HepG2 (cell line): ENCODE measurements at places on chromosomes 16 and 17.

- DNase-seq, result no peak
Measured at GRCh38 chr17:1529863-1530262, 13.5 kb upstream of the INPP5K start.

GRCh38 chr17:49656247-49656646 is 21.6 kb downstream of the SPOP start:
- no peak for DNase-seq

DNA sequence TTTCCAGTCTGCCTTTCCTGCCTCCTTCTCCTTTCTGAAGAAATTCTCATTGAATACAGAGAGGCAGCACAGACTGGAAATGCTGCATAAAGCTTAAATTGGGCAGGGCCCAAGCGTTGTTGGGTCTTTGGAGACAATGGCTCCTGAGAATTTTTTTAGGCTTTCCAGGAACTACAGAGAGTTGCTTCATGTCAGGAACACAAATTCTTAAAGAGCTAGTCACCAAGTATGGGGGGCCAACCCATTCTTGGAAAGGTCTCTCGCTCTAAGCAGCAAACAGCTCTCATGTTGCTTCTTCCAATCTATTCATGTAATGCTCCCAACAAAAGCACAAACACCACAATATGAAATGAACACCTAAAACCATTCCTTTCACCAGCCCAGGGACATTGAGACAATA is 6.9 kb downstream of the HNF1B start:
- no peak for DNase-seq

DNA sequence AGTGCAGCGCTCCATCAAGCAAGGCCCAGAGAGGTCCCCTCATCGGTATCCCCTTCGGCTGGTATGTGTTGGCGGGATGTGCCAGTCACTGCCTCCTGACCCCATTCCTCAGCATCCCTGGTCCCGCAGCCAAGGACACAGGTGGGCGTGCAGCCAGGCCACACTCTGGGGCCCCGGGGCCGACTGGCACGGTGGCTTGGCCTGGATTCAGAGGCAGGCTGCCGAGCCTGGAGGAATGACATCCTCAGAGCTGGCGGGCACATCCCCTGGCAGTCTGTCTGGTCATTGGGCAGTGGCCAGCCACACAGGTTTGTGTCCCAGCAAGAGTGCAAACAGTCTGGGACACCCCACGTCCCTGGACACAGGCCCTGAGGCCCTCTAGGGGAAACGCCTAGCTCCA is 111.1 kb downstream of the SDK2 start:
- DNase-seq, result no peak

- DNase-seq, result no peak
Measured at GRCh38 chr17:31148205-31148604, 53.4 kb downstream of the NF1 start.

GRCh38 chr16:13018026-13018425 is 116.6 kb downstream of the SHISA9 start:
- no peak for DNase-seq

DNA sequence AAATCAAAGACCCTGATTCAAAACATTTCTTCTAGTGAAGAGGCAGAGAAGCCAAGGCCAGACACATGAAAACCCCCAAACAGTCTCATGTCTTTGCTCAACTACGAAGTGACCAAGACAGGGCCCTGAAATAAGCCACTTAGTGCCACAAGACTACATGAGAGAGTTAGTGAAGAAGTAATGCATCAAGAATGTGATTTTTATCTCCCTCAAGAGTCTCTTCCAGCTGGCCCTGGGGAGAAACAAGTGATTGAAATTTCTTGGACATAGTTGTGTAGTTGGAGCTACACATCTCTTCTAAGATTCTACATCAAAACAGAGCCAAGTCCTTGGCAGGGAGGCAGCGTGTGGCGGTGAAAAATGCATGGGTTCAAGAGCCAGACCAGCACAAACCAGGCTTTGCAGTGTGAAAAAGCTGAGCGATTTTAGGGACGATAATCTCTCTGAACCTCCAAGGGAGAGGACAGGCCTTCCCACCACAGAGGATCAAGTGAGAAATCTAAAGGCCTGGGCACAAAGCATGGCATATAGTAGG is 30.6 kb downstream of the LYRM1 start:
- no peak for DNase-seq

GRCh38 chr16:79599256-79599836 is 1.2 kb downstream of the MAF start:
- no peak for DNase-seq

DNA sequence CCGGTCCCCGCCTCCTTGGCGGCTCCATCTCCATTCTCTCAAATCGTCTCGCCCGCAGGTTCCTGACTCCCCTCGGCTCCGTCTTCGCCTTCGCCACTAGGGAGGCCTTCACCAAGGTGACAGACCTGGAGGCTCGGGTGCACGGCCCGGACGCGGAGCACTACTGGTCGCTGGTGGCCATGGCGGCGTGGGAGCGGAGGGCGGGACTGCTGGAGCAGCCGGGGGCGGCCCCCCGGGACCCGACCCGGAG is 862 bp downstream of the GLTPD2 start:
- DNase-seq, result no peak

DNA sequence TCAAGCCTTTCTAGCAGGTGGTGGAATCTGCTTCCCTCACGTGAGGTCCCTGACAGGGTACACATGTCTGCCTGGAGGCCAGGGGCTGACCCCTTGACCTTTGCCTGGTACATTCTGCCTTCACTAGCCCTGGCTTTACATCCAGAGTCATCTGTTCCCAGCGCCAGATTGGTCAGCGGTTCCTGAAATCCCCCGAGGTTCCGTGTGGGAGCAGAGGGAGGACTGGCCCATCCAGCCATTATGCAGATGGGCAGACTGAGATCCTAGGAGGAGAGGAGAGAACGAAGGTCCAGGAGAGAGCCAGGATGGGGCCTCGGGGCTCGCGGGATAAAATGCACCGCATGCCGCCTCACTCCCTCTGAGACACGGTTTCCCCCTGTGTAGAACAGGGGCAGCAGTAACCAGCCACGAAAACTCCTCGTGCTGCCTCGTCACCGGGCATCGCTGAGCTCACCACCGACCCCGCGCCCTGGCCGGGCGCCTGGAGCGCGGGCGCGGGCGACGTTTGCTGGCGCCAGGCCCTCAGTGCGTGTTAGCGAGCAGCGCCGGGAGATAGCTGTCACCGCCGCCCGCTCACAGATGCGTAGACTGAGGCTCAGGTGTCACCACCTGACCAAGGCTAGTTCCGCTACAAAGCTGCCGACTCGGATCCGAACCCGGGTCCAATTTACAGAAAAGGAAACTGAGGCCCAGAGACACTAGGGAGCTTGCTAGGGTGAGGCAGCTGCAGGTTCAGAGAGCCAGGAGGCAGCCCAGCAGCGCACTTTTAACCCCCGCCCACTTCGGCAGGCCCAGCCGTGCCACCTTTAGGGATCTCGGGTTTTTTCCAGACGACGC is 811 bp upstream of the MAP2K3 start:
- DNase-seq, result no peak

DNA sequence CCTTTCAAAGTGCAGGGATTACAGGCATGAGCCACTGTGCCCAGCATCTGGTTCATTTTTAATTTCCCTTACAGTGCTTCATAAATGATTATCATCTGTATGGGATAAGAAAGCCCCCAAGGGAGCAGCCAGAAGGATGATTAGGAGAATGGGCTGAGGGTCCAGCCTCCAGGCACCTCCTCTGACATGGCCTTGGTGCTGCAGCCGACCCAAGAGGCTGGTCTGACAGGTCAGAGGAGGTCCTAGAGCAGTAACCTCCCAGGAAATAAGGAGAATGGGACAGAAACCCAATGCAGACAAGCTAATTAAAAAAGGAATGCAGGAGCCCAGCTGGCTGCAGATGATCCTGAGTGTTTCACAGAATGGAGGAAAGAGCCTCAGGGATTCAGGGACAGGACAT is 29.0 kb downstream of the MRC2 start:
- DNase-seq, result no peak

DNA sequence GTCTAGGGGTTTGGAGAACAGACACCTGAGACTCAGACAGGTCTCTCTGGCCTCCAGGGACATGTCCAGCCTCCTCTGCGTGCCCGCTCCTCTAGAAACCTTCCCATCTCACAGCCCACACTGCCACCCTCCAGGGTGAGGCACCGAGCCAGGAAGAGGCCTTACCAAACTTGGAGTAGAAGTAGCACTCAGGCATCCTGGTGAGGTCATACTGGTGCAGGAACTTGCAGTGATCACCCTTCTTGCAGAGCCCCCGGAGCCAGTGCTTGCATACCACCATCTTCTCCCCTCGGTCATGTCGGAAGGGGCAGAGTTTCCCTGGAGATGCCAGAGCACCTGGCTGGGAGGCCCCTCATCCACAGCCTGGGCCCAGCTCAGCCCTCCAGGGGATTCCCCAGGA is 4.2 kb downstream of the CPSF4L start:
- no peak for DNase-seq

DNA sequence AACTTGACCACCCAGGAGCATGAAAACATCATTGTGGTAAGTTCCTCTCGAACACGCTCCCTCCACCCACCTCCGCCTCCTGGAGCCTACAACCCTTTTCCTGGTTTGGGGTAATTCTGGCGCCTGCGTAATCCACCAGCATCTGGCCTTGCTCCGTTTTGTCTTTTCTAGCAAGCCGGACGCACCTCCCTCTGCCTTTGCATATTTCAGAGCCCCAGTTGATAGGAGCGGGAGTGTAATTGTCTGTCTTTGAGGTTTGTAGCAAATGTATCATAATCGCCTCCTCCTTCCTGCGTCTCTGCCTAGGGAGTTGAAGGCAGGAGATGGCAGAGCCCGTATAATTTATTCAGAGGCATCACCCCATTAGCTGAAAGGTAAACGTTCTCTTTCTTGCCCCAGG is 121.3 kb upstream of the PLCG2 start:
- no peak for DNase-seq

GRCh38 chr16:80627108-80627507 is 86.3 kb downstream of the DYNLRB2 start:
- DNase-seq, result no peak

DNA sequence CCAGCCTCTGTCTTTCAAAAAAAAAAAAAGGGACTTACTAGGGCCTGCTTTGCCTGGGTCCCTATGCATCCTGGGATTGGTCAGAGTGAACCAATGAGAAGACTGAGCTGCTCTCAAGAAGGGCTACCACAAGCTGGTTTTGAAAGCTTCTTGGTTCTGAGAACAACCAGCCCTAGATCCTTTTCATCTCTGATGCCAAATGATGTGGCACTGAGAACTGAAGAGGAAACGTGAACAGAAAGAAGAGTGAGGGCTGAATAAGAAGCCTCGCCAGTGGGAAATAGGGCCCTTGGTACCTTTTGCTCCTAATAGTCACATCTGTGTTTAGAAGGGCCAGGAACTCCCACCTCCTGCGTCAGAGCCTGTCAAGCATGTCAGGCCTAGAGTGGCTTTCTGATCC is 10.7 kb downstream of the TACO1 start:
- no peak for DNase-seq

- DNase-seq, result peak; percentile 99
Measured at GRCh38 chr17:14300575-14301278, at the start of gene HS3ST3B1. TSS of gene HS3ST3B1 (plus strand) at chr17:14301081. CDS start at chr17:14301519, 438 bp downstream.

- DNase-seq, result peak; percentile 29
Measured at GRCh38 chr17:80819422-80820164, 172.0 kb upstream of the CHMP6 start.

DNA sequence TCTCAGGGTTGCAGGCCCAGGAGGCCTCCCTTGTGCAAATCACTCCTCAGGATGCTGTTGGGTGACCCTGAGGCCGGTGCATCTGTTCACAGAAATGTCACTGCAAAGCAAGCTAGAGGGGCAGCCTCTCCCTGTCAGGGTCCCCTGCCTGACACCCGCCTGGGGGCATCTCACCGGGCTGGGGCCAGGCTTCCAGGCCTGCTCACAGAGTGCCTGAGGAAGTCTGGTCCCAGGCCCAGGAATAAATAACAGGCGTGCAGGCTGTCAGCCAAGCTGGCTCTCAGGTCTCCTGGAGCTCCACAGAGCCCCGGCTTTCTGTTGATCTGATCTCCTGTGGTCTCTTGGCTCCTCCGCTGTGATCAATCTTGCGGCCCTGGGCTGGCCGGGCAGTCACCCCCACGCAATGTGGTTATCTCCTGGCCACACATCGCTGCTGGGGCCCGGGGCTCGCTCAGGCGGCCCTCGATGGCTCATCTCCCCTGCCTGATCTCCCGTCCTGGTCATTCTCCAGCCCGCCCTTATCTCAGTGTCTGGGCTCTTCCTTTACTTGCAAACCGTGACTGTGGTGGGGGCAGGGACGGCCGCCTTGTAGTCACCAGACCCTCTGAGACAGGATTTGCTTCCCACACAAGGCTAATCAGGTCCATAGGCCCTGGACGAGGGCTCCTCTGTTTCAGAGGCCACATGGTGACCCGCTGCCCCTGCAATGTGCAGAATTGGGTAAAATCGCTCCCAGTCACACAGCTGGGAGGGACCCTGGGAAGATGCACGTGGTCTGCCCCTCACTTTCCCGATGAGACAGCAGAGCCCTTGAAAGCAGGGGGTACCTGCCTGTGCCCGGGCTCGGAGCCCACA is 231.2 kb upstream of the GSE1 start:
- DNase-seq, result no peak

DNA sequence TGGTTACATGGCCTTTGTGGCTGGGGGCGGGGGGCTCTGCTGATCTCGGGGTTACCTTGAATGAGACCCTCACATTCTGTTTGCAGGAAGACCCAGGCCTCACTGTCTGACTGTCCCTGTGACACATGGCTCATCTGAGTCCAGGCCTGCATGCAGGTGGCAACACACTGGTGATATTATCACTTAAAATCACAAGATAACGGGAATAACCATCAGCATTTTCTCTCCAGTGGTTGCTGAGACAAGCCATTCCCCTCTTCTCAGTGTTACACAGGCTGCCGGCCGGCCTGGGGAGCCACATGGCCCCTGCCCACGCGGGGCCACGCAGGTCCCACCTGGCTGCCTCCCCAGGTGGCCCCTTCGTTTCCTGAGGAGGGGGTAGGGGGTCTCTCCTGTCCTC is 197.6 kb downstream of the ENGASE start:
- DNase-seq, result no peak

- peak; percentile 34 for DNase-seq
Measured at GRCh38 chr17:75152922-75153779, 1.2 kb downstream of the JPT1 start.

GRCh38 chr16:51607201-51607651 is 456.2 kb upstream of the SALL1 start:
- no peak for DNase-seq

DNA sequence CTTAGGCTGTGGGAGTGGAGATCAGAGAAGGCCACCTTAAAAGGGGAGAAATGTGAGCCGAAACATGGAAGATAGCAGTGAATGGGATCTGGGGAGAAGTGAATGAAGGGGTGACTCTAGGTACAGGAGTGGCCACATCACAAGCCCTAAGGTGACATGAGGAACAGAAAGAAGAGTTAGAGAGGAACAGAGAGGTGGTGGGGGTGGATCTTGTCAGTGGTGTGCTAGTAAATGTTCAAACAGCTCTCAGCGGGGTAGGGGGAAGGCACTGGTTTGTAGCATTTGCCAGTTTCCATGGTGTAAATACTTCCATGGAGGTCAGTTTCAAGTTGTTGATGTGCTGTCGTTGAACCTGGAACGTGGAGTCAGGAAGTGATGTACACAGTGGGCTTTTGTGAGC is 90.8 kb downstream of the SDR42E1 start:
- no peak for DNase-seq

- no peak for DNase-seq
Measured at GRCh38 chr17:82300707-82301270, 16.6 kb downstream of the CD7 start.

GRCh38 chr17:18323007-18323406 is 7.9 kb downstream of the SMCR8 start:
- DNase-seq, result no peak
